ENCODE measurements at places on chromosomes 12 and 14.

DNA sequence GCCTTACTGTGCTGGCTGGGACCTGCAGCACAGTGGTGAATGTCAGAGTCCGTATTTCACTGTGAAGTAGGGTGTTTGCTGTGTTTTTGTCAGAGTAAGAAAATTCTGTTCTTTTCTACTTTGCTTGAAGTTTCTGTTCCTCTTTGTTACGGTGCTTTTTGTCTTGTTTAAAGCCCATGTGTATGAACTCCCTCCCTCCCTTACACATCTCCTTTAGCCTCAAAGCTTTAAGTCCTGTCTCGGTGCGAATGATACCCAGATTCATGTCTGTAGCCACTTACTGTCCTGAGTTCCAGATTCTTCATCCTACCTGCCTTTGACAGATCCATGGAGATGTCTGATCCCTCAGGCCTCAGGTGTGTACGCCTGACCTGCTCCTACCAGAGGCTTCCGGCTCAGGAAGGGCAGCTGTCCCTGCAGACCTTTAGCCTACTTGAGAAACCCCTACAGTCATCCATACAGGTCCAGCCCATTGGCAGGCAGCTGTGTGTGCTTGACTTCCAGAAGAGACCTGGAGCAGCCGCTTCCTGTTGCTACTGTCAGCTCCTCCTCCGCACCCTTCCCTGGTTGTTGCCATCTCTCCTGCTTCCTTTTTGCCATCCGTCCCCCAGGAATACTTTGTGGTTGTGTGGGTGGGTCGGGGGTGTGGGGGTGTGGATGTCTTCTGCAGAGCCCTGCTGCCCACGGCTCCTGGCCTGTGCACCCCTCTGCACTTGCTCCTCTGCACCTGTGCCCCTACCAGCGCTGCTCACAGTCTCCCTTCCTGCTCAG lies 72.9 kb downstream of the DDX51 start:
- DNase-seq = no peak

DNA sequence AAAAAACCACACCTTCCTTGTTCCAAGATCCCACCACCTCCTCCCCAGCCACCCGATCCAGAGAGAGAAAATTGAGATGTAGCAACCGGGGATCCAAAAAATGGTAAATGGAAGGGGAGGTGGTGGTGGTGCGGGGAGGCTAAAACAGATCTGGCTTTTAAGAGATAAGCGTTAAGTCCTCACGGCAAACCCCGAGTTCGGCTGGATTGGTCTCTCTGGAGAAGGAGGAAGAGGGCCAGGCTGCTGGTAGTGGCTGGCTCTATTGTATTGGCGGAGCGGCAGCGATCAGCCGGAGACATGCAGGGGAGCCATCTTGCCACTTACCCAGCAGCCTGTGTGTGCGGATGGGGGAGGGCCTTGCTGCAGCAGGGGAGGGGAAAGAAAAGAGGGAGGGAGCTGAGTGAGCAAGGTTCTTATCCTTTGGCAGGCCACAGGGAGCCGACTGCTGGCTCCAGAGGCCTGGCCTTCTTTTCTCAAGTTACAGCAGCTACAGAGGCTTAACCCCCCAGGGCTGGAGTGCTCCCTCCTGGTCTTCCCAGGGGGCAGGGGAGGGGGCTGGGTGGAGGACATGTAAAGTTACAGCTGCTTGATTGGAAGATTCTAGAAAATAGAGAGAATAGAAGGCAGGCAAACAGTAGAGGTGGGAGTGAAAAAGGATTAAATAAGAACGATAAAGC lies 14.1 kb upstream of the CDH24 start:
- peak; percentile 60 for DNase-seq

- no peak for DNase-seq
Observed at GRCh38 chr12:55703901-55704761, 3.6 kb downstream of the ITGA7 start.

DNA sequence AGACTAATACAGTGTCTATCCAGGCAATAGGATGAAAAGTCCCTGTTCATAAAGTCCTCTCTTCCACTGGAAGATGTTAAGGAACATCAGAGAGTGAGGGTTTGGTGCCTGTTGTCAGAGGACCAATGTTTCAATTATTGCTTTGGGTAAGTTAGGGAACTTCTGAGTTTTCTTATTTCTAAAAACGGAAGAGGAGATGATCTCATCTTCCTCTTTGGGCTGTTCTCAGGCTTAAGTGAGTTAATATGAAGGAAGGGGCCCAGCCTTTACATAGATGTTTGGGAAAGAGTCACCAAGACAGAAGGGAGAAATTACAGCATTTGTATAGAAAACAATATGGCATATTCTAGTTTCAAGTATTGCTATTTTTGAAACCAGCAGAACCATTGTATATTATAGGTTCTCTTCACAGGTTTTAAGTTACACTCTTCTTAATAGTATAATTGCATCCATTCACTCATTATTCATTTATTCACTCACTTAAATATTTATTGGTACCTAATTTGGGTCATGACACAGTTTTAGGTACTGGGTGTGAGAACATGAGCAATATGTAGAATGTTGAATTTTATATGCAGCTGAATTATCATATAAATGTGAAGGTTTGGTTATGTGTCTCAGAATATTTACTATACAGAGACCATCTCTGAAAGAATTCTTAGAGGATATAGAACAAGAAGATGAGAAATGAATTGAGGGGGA lies 68.5 kb upstream of the LRIG3 start:
- DNase-seq = no peak

DNA sequence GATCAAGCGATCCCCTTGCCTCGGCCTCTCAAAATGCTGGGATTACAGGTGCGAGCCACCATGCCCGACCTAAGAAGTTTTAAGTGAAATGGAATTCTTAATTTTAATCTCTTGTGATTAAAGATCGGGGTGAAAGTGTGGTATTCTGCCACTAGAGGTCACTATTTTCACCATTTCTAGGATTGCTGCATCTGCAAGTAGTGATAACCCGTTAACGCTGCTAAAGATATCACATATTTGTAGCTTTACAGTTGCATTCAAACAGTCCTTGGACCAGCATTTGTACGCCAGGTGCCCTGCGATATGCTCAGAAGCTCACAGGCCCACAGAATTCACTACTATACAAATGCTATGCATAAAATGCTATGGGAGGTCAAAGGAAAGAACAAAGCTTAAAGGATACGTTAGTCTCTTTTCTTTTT lies 19.3 kb downstream of the CCDC62 start:
- no peak for DNase-seq

DNA sequence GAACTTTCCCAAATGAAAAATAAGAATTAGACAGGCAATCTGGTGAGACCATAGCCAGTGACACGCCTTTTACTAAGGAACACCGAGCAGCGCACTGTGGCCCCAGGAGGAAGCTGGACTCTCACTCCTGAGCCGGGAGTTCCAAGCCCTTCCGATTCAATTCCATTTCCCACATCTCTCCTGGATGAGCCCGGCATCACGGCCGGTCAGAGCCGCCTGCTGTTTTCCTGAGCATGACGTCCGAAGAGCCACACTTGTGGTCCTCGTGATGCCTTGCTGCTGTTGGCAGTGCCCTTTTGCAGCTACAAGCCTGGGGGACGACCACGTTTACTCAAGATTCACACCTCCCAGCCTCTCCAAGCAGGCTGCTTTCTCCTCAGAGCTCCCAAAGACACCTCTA lies 40.8 kb downstream of the FBXL14 start:
- no peak for DNase-seq

DNA sequence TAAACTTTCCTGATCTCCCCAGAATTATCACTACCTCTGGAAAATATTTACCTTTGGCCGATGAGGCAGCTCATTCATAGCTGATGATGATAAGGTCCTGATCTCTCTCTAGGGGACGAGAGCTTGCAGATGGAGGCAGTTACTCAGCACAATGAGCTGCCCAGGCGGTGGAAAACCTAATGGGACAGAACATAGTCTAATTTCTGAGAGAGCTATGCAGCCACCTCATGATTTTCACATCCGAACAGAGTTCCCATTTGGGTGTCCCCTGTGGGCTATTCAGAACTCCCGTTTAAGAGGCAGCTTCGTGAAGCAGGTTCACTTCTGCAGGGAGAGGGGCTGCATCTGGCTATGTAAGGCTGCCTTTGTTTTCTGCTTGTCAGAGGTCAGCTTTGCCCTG lies 724.6 kb upstream of the TMEM132C start:
- no peak for DNase-seq

- no peak for DNase-seq
Observed at GRCh38 chr14:88682495-88683114, 110.1 kb downstream of the EML5 start.

- DNase-seq = no peak
Observed at GRCh38 chr14:106778986-106779385, 1252.6 kb downstream of the TMEM121 start.

DNA sequence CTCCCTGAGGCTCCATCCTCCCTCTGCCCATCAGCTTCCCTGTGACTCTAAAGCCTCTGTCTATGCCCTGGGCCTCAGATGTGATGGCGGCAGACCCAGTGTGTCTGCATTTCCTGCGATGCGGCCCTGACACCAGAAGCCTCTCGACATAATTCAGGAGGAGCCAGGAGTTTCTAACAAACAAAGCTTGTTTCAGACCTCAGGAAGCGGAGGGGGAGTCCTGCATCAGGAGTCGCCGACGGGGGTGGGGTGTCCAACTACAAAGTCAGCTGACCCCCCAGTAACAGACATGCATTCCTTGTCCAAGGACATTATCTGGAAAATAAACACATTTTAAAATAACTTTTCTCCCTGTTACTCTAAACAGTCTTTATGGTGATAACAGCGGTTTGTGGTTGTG lies 167.5 kb downstream of the DPF3 start:
- DNase-seq = no peak

DNA sequence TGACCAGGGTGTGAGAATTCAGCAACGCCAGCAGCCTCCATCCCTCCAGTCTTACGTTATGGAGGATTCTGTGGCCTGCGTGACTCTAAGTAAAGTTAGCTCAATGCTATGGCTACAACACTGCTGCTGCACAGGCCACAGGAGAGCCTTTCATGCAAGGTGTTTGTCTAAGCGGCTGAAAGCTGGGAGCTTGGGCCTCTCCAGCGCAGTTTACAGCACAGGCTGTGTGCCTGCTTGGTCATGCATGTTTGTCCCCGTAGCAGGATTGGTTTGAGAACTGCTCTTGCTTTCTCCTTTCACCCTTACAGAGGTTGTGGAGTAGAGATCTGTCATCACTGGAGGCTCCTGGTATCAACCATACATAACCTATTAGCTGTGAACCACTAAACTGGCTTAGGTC lies 113.1 kb upstream of the TMCC3 start:
- DNase-seq = no peak

DNA sequence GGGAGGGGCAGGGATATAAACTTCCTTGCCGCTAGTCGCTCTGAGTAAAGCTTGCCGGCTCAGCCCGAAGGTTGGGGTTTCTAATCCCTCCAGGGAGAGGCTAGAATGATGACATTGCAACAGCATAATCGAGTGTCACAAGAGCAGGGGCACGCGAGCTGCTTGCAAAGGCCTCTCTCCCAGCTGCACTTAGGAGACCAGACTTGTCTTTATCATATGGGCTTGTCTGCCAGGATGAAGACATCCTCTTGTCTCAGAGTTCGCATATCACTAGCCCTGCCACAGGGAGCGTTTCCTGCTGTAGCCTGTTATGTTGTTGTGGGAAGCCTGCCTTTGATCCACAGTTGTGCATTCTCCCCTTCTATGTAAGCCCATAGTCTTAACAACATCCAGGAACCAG lies 180.0 kb downstream of the ESR2 start:
- DNase-seq = no peak

- DNase-seq = no peak
Observed at GRCh38 chr12:91367234-91367849, 184.7 kb upstream of the DCN start.

- DNase-seq = no peak
Observed at GRCh38 chr14:62662811-62663455, 382.3 kb downstream of the KCNH5 start.

DNA sequence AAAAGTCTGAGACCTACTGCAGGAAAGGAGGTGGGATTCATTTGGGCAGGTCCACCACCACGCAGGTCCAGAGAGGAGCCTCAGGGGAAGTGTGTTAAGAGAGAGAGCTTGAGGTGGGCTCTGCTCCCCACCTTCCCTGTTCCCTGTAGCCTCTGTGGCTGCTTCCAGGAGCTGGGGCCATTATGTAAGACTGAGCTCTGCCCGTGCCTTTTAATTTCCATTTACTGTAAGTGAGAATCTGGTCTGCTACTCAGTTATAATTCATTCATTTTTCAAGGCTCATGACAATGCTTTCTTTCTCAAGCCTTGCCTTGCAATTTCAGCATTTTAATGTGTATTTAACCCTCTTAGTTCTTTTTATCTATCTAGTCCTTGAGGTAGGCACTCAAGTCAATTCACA lies 8.3 kb downstream of the SLC4A8 start:
- no peak for DNase-seq

DNA sequence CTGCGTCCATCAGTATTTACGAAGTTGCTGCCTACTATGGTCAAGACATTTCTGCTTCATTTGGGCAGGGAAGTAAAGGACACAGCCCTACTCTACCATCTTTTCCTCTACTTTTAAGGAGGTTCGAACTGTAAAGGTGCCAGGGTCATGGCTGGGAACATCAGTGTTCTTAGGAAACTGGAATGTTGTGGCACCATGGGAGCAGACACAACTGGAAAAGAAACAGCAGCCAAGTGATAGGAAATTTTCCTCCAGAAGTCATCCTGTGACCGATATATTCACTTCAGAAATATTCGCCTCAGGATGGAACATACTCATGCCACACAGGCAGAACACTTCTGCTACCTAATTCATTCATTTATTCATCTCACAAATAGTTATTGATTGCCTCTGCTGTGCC lies 104.4 kb downstream of the ETV6 start:
- DNase-seq = no peak

DNA sequence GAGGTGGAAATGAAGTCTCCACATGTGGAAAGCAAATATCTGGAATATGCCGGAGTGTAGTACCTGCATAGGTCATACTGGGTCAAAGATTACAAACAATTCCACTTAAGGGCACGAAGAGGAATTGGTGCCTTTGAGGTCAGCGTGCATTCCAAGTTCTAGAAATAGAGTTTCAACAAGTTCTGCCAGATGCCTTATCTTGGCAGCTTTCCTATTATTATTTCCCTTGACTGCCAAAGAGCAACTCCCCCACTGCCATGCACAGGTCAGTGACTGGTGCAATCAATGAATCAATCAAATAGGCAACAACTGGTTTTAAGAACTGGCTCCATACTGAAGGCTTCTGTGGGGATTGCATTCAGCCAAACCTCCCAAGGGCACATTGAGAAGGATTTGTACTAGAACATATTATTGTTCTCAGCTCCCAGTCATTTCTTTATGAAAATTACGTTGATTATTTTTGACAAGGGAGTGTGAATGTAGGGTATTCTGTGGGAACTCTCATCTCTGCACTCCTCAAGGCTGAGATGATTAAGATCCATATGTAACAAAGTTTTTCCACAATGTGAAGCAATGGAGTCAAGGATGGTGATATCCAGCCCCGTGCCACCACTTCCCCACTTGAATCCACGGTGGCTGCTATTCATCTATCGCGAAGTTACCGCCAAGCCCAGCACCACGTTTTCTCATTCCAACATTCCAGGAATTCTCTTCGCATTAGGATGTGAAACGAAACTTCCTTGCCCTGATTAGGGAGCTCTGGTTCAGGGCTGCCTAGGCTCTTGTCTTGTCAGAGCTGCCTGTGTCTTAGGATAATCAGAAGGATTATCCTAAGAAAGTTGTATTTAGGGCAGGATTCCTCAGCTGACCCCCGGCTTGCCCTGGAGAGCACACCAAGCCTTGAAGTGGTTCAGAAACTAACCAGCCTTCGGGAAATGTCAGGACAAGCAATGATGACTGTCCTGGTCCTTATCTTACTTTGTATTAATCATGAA lies 115.1 kb upstream of the PCED1B start:
- DNase-seq = no peak

Data from naive thymus-derived CD8-positive, alpha-beta T cell (primary cell).